ENCODE measurements at places on chromosomes 5 and 9.

- DNase-seq = no peak
These were observed 560.5 kb downstream of the TUSC1 start for GRCh38 chr9:25117791-25118190.

DNA sequence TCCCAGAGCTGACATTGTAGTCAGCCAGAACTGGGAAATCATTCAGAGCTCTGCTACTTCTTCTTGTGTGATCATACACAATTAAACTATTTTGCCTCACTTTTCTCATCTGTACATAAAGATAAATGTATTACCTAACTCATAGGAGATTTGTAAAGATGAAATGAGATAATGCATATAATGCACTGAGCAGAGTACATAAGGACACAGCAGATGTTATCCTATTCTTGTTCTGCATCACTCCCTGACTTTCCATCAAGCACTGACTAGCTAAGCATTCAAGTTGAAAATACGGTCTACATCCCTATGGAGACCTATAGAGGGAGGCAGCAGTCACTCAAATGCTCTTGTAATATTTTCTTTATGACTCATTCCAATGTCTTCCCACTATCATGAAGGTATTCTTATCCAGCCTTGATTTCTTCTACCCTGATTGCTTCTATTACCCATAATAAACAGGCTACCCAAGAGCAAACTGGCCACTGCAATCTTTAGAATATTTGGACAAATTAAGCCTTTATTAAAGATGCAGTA is 16.3 kb upstream of the PRR16 start:
- DNase-seq = no peak

DNA sequence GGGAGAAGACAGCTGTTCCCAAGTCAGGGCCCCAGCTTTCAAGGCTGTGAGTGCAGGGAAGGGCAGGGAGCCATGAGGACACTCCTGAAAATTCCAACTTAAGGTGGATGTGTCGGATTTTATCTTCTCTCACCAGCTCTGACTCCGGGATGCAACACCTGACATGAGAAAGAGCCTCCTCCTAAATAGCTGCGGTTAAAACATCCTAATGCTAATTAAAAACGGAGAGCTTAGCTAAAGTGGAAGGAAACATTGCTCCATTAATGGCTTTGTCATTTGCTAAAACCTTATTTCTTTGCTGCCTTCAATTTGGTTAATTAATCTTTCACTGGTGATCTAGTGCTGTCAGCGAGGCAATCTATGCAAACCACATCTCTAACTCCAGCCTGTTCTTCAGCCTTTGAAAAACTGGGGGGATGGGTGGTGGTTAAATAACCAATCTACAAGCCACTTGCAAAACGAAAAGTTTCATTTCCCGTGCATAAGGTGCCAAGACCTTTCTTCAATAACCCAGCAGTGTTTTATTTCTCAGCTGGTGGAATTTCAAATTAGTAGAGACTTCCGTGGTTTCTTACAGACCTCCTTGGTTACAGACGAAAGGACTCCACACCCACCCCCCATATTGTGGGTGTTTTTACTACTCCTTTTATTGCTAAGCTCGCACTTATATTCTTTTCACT is 379.6 kb downstream of the MLLT3 start:
- DNase-seq = no peak

- DNase-seq = no peak
These were observed 343.1 kb downstream of the CTNND2 start for GRCh38 chr5:11560915-11561697.

- peak; percentile 95 for DNase-seq
These were observed at the start of gene PLPP7 for GRCh38 chr9:131289301-131290035. PLPP7 (plus strand) TSS chr9:131289723; CDS start chr9:131289998, 275 bp downstream.

DNA sequence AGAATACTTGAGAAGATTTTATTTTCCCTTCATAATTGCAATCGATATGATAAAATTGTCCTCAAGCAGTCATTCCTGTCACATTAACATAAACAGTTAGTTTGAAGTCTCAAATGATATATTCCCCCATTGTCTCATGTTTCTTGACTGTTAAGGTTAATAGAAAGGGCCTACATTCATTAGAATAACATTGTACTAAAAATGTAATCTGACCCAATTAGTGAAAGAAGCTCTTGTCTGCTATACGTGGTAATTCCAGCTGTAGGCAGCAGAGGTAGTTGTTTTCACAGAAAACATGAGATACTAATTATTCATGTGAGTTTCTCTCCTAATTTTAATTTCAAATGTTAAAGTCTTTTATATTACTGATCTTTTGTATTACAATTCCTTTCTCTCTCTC is 25.9 kb upstream of the AP3B1 start:
- DNase-seq = peak; percentile 23
